ENCODE measurements at places on chromosomes 5 and 9.

- DNase-seq, result no peak
Observed at GRCh38 chr9:70091572-70091971, 47.9 kb downstream of the MAMDC2 start.

DNA sequence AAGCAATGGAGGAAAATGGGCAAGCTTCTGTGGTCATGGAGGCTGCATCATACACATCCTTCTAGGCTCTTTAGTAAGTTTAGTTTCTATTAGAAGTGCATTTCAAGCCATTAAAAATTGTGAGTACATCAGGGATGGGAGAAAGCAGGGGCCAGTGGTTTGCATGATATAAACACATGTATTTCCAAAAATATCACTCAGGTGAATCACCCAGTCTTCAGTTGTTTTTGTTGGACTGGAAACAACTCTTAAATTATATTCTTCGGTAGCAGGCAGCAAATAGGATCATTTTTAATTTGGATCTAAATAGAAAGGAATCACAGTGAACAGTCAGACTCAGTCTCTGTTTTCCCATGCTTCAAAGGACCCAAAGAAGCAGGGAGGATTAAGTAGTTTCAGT is 657.9 kb downstream of the TLR4 start:
- no peak for DNase-seq

- no peak for DNase-seq
Observed at GRCh38 chr5:141641634-141642267, 5.0 kb downstream of the RELL2 start.

DNA sequence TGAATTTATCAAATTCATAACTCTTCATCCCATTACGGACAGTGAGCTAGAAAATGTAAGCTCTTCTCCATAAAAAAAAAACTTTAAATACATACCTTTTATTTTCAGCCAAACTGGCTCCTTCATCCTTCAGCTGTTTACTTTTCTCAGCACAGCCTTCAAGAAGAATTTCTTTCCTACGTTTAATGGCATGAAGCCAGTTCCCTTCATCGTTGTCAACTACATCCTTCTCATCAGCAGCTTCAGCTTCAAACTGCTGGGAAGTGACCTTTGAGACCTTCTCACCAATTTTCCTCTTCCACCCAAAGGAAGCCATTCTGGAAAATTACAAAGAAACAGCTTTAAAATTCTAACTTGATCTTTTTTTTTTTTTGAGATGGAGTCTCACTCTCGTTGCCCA is 9.1 kb downstream of the TTC33 start:
- DNase-seq, result no peak

DNA sequence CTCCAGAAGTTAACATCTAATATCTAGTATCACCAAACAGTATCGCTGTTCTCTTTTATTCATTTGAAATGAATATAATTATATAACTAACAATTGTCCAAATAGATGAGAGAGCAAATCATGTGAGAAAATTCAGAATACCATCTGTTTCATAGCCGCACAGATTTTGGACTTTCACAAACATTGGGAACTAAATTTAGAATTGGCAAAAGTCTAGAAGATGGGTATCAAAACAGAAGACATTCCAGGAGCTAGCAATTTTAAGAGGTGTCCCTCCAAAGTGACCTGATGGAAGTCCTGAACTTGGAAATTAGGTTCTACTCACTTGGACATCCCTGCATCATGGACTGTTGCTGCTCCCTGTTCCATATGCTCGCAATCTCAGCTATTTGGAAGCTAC is 57.0 kb upstream of the FSD1L start:
- no peak for DNase-seq

DNA sequence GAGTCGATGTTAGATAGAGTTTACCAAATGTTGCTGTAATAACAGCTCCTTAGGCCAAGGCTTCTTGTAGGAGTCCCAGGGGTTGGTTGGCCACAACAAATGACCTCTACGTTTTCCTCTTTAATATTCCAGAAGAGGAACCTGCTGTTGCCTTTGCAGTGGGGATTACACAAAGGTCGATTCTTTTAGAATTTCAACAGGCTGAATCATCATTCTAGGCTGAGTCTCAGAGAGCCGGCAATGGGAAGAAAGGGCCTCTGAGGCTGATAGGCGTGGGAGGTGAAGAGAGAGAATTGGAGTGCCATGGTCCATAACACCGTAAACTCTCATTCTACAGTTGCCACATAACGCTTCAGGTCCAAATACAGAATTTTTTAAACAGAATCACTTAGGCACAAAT is 405.9 kb upstream of the DAP start:
- no peak for DNase-seq

DNA sequence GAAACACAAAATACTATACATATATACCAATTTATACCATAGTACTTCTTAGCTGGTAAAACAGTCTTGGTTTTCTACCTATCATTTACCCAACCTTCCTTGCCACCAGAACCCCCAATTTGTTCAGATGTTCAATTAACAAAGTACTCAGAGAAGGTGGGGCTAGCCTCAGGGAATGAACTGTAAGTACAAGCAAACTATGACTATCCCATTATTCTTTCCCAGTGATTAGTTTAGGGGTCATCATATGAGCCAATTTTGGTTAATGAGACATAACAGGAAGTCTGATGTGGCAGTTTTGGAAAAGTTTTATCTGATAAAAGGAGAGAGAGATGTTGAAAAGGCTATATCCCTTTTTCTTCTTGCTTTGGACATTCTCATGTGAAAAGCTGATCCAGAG is 125.8 kb downstream of the DTWD2 start:
- DNase-seq, result no peak

GRCh38 chr9:112041536-112042243 is 133.4 kb downstream of the SUSD1 start:
- no peak for DNase-seq
